ENCODE measurements at places on chromosomes 2 and 18. TPM values are rescaled to one million over a fixed set of nuclear protein-coding genes. Genes with fewer than 3 reads are reported as not detected.

- DNase-seq = no peak
Measured at GRCh38 chr2:191981706-191982105, 134.8 kb upstream of the CAVIN2 start.

DNA sequence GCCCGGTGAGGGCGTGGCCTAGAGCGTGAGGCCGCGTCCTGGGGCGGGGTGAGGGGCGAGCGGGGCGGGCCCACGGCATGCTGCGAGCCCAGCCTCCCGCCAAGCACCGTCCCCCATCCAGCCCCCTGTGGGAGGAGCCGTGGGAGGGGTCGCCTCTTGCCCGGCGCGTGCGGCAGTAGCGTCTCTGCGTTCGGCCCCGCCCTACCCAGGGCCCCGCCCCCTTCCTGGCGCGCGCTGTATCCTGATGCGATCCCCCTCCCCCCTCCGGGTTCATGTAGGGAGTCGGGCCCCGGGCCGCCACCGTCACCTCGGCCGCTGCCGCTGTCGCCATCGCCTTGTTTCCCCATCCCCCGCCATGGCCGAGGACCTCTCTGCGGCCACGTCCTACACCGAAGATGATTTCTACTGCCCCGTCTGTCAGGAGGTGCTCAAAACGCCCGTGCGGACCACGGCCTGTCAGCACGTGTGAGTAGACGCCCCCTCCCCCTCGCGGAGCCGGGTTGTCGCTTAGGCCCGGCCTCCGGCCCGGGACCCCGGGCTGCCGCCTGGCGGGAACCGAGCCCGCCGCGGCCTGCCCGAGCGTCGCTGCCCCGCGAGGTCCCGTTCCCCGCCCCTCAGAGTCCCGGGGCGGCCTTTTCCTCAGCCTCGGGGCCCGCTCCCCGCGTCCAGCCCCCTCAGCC is 888 bp downstream of the RNF138 start:
- peak; percentile 98 for DNase-seq

- no peak for DNase-seq
Measured at GRCh38 chr2:211512806-211513205, 956.4 kb downstream of the CPS1 start.

The CROCC2 gene
- total RNA-seq = under 0.01 TPM

- no peak for DNase-seq
Measured at GRCh38 chr18:62555135-62555534, 32.3 kb downstream of the ZCCHC2 start.

DNA sequence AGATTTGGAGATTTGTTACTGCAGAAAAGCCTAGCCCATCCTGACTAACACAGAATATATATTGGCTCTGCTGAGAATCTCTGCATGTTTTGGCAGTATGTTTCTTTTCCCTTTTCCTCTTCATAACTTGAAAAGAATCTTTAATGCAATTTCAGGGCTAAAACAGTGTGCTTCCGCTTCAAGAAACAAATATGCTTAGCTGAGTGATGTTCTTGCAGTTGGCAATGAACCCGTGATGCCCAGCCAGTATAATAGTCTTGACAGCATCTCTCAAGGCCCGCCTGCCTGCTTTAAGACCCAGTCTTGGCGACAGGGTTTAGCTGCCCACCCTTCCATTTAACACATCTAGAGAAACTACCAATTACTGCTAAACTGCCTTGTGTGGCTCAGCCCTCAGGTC is 184.5 kb downstream of the INO80D start:
- no peak for DNase-seq

All from occipital lobe (tissue), 3 donors.